T-helper 1 cell (primary cell): ENCODE measurements at places on chromosomes 6 and 20.

GRCh38 chr6:137414599-137414998 is 79.6 kb downstream of the OLIG3 start:
- DNase-seq: no peak

- no peak for DNase-seq
Observed at GRCh38 chr20:63359937-63360849, 956 bp downstream of the CHRNA4 start.

DNA sequence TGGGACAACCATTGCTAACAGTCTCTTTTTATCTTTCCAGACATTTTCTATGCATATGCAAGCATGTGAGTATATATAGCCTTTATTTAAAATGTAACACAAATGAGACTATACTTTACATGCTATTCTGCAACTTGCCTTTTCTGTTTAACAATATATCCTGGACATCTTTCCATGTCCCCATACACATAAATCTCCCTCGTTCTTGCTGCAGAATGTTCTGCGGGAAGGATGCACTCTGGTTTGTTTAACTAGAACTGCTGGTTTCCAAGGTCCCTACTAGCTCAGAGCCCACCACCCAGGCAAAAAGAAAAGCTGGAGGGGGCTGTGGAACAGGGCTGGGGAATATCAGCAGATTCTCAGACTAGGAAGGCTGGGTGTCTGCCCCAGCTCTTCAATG is 35.2 kb upstream of the CCDC167 start:
- DNase-seq: no peak

GRCh38 chr20:63706852-63707557 is 771 bp downstream of the ARFRP1 start:
- peak; percentile 30 for DNase-seq

DNA sequence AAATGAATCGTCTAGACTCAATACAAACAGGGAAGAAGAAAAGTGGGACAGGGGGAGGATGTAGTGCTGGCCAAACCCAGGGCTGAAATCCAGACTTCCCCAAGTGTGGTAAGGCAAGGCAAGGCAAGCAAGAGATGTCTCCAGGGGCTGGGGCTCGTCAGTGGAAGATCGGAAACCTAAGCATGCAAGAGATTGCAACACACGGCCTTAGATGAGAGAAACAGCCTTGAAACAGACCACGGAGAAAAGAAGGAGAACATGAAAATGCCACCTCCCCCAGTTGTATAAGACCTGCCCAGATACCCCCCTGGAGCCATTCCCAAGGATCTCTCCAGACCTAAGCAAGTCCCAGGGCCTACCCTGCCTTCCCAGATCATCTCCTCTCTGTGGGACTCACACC is 20.0 kb downstream of the VEGFA start:
- no peak for DNase-seq

GRCh38 chr20:16438100-16438499 is 135.1 kb downstream of the KIF16B start:
- DNase-seq: no peak

DNA sequence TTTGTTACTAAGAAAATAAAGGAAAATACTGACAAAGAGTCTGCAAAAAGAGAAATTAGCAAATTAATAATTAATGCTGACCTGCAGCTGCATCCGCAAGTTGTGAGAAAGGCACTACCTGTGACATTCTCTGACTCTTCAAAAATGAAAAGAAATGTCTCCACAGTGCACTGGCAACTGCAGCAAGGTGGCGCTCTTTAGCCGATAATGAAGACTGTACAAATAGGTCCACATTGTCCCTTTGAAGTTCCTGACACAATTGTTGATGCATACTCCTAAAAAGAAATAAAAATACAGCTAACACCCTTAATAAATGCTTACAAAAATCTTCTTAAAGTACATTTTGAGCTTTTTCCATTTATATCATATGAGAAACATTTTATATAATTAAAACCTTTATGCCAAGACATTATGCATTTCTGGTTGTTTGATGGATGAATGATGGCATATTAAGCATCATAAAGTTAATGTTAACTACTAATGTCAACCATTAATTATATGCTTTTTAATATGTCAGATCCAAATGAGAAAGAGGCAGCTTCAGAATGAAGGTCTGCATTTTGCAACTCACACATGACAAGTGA is 96.5 kb downstream of the MMS22L start:
- peak; percentile 31 for DNase-seq

GRCh38 chr6:41646026-41646795 is 7.9 kb downstream of the MDFI start:
- DNase-seq: no peak

GRCh38 chr6:90496258-90497016 is 90.4 kb downstream of the MAP3K7 start:
- no peak for DNase-seq

DNA sequence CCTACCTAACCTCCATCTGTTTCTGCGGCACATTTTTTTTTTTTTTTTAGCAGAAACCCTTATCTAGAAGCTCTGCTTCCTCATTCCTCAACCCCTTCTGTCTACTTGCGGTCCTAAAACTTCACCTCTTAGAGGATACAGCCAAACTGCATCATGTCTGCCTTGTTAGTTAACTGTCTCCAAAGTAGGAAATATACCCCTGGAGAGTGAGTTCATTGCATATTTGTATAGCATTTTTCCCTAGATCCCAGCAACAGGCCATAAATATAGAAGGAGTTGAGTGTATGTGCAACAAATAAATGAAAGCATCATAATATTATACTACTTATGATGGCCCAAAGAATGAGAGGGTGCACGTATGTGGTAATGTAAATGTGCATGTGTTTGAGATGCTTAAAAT is 1288.6 kb upstream of the GJE1 start:
- no peak for DNase-seq

GRCh38 chr6:96795481-96795880 is 41.8 kb downstream of the GPR63 start:
- DNase-seq: no peak

GRCh38 chr6:144284783-144285547 is at the start of gene UTRN:
Gene UTRN, plus strand, starts transcription at chr6:144285335. Its CDS starts 6,494 bp downstream, at chr6:144291829.
- peak; percentile 11 for DNase-seq

GRCh38 chr6:115634887-115635286 is 425.8 kb downstream of the FRK start:
- no peak for DNase-seq

DNA sequence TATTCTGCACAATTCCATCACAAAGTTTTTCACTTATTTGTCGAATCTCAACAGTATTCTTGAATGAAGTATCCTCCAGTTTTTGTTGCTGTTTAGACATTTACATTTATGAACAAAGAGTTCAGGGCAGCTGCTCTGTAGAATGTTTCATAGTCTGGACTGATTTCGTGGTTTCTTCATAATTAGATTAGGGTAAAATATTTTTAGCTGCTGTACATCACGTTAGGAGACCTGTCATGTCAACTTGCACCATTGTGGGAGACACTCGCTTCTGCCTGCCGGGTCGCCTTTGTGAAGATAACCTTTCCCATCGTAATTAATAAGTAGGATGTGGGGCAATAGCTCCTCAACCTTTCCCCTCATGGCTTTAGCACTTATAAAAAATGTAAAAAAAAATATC is 27.5 kb upstream of the RPS6KA2 start:
- DNase-seq: no peak

DNA sequence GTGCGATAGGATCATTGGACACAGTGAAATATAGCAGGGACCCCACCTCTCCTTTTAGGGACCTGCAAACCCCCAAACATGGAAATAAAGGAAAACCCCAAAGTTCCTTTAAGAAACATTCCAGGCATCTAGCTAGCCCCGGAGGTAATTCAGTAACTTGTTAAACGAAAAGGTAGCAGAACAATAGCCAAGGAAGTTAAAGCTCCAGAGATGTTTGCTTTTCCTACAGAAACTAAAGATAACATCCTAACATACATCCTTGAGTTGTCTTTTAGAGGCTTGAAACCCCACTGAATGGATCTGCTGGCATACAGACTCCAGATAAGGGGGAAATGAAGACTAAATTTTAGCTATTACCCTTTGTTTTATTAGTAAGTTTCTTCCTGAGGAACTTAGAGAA is 51.0 kb downstream of the FAM184A start:
- DNase-seq: no peak

DNA sequence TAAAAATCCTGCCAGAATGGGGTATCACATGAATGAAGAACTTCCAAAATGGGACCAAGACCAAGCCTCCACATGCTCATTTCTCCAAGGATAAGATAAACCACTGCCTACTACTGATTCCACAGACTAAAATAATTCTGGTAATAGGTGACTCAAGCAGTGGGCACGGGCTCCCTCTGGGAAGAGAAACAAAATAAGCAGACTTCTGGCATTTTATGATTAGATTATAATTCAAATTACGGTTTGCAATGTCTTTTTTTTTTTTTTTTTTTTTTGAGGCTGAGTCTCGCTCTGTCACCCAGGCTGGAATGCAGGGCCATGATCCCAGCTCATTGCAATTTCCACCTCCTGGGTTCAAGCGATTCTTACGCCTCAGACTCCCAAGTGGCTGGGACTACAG is 16.0 kb downstream of the UQCC1 start:
- no peak for DNase-seq

DNA sequence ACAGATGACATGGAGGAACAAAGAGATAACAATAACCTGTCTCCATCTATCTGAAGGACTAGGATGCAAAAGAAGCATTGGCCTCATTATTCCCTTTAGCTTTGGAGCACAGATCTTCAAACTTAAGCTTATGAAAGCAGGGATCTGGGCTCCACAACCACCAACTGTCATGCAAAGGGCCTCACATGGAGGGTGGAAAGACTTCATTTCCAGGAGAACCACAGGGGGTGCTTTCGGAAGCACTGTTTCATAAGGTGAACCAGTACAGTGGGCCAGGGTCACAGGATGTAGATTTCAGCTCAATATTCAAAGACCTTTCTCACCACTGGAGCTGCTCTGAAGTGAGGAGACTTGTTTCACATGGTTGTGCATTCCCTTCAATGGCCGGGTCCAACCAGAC is 55.1 kb upstream of the MYB start:
- DNase-seq: no peak

GRCh38 chr20:35690265-35690664 is 8.9 kb downstream of the NFS1 start:
- no peak for DNase-seq

GRCh38 chr20:61812845-61813485 is 252.7 kb downstream of the TAF4 start:
- no peak for DNase-seq

- DNase-seq: no peak
Observed at GRCh38 chr6:119250036-119250435, 99.5 kb downstream of the MAN1A1 start.

DNA sequence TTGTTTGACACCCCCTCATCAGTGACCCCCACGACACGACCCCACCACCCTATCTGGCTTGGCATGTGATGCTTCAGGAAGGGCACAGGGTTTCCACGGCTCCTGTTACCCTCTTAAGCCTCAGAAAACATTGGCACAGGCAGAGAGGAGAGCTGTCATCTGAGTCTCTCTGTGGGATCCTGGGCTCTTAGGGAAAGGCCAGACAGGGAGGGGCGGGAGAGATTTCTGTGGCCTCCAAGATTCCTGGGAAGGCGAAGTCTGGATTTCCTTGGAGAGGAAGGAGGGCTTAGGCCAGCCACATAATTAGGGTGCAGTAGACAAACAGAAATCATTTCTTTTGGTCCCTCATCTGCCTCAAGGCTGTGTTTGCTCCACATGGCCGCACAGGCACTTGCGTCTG is 191.6 kb upstream of the SNX9 start:
- no peak for DNase-seq

GRCh38 chr20:44111712-44112335 is 75.2 kb downstream of the JPH2 start:
- DNase-seq: no peak

DNA sequence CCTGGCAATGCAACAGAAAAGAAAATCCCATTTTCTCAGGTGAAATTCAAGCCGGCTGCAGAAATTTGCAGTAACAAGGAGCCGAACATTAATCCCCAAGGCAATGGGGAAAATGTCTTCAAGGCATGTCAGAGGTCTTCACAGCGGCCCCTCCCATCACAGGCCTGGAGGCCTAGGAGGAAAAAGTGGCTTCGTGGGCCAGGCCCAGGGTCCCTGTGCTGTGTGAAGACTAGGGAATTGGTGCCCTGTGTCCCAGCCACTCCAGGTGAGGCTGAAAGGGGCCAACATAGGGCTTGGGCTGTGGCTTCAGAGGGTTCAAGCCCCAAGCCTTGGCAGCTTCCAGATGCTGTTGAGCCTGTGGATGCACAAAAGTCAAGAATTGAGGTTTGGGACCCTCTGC is 111.7 kb downstream of the CD24 start:
- no peak for DNase-seq

DNA sequence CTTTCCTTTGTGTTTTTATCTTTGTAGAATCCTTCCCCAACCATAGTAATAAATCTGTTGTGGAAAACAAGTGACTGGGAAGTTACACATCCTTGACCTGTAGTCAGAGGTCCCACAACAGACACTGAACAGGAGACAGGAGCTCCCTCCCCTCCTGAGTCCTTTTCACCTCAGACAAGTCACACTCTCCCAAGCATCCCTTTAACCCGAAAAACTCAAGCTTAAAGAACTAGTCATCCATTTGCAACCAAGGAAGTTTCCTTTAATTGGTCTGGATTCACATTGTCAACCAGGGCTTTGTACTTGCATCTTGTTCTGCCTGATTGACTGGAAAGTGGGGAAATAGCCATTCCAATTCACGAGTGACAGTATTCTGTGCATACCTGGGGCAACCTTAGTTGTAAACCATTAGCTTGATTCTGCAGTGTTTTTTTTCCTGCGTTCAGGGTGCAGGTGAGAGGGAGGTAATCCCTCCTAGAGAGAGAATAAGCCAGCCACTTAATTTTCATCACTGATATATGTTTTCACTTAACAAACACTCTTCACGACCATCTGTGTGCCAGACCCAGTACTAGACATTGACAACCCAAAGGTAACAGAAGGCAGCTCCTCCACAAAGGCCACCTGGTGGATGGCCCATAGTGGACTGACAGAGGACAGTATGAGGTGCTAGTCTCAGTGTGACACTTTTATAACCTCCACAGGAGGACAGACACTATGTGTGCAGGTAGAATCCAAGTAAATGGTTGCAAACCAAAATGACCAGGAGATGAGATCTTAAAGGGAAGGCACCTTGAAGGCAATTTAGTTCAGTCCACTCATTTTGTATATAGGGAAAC is 112.4 kb downstream of the SLX4IP start:
- no peak for DNase-seq

- DNase-seq: no peak
Observed at GRCh38 chr6:82970839-82971238, 94.8 kb downstream of the UBE3D start.

- DNase-seq: no peak
Observed at GRCh38 chr6:134172020-134172705, 119.7 kb upstream of the SLC2A12 start.

DNA sequence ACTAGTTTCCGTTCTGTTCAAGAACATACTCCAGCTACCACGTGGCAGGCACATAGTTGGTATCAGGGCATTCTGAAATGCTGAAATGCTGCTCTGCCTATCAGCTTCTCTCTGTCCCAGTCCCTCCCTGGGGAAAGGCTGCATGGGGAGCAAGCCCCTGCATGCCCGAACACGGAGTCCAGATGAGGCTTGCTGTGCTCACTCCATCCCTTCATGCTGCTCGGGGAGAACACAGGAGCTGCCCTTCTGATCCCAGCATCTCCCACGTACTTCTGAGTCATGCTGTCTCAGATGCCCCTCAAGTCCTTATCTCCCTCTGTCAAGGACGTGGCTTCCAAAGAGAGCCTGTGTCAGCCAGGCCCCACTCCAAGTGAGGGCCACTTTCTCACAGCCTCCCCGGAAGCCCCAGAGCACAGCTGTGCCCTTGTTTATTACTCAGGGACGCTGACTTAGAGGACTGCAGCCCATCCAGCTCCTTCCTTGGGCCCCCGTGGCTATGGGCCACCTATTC is 29.4 kb downstream of the THBS2 start:
- DNase-seq: no peak

- no peak for DNase-seq
Observed at GRCh38 chr6:146814148-146814750, 215.5 kb downstream of the ADGB start.

GRCh38 chr6:132362442-132363185 is 38.7 kb downstream of the MOXD1 start:
- no peak for DNase-seq
